ENCODE measurements at places on chromosomes 5 and 9.

DNA sequence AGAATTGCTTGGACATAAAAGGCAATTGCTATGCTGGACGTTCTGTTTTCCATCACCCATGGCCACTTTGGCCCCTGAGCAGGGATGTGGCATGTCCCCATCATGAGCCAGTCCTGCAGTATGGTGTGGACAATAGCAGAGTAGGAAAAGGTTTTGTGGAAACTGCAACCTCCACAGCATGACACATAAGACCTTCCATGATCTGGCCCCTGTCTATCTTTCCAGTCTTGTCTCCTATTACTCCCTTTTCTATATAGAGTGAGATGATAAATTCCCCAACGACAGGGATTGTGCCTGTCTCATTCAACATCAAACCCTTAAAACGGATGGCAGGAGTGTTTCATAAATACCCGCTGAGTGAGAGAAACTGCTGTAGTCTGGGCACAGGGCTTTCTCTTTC lies 174.7 kb upstream of the PTCH1 start:
- DNase-seq, result no peak

GRCh38 chr9:27165068-27165467 lies 56.0 kb downstream of the TEK start:
- no peak for DNase-seq

- no peak for DNase-seq
Observed at GRCh38 chr5:149220750-149221149, 50.9 kb upstream of the AFAP1L1 start.

GRCh38 chr9:24545285-24545684 lies 412 bp downstream of the IZUMO3 start:
- no peak for DNase-seq

GRCh38 chr5:135191084-135191826 lies 157.2 kb upstream of the PITX1 start:
- DNase-seq, result peak; percentile 41

DNA sequence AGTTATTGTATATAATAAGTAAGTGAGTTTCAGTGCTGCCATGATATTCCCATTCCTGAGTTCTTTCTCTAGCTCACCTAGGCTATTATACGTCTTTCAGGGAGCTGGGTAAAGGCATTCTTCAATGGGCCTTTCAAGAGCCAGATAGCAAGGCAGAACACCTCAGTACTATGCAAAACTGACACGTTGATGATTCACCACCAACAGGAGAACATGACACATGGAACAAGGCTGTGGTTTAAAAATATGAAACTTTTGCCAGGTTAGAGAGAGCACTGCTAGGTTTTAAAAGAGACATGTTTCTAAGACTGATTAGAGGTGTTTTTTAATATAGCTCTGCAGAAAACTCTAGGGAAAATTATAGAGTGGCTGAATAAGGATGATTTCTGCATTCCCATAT lies 95.9 kb downstream of the UGCG start:
- DNase-seq, result no peak

DNA sequence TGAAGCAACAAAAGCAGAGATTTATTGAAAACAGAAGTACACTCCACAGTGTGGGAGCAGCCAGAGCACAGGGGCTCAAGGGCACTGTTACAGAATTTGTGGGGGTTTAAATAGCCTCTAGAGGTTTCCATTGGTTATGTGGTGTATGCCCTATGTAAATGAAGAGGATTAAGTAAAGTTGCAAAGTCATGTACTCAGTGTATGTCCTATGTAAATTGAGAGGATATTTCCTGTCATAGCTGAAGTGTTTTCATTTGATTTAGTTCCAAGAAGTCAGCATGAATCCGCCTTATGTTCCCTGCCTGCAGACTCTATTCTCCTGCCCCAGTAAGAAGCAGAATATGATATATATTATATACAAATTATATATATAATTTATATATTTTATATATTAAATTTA lies 966.0 kb upstream of the COX7C start:
- no peak for DNase-seq

DNA sequence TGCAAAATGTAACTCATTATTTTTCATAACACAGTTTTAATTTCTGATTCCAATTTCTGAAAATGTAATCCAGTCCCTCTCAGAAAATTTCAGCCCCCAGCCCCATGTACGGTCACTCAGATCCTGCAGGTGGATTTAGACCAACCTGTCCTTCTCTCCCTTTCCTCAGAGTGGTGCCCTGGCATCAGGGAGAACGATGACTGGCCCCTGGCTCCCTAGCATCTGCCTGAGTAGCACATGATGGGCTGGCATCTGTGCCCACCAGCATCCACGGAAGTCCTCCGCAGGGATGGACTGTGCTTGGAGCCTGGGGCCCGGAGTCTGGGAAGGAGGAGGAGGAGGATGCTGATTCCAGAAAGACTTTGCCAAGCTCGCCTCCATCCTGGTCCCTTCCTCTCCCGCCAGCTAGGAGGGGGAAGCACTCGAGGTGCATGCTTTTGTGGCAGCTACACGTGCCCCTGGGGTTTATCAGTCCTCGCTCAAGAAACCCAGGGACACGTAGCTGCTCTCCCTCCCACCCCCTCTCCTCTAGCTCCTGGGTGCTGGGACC lies 54.4 kb upstream of the RUFY1 start:
- no peak for DNase-seq

DNA sequence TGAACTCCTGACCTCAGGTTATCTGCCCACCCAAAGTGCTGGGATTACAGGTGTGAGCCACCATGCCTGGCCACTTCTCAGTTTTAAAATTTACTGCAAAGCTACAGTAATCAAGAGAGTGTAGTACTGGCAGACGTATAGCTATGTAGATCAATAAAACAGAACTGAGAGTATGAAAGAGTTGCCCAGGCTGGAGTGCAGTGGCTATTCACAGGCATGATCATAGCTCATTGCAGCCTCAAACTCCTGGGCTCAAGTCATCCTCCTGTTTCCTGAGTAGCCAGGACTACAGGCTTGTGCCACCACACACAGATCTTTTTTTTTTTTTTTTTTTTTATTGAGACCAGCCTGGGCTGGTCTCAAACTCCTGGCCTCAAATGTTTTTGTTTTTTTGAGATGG lies 26.5 kb upstream of the NCS1 start:
- DNase-seq, result no peak

DNA sequence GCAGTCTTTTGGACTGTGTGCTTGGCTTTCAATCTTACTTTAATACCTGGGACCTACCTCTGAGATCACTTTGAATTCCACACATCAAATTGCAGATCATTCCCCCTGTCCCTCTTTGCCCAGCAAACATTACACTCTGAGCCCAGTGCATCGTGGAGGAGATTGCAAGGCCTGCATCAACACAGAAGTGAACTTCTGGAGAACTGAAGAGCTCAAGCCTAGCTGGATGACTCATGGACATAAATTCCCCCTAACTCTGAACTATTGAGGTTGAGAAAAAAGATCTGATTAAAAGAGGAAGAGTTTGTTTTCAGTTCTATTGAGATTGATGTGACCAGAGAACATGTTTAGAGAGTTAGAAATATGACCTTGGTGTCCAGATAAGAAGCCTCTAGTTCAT lies 316.0 kb upstream of the DMAC1 start:
- DNase-seq, result no peak

DNA sequence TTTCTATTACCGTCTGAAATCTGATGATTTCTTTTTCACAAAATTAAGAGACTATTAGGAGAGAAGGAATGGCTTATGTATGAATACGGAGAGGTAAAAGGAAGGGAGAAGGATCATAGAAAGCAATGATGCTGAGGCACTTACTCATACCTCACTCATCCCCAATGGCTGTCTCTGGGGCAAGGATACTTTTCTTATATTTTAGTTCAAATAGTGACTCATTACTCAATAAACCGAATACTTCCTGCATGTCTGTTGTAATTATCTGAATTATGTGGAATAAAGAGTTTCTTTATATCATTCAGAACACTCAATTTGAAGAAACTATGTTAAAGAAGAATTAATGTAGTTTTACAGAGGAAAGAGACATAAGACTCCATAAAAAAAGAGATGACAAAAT lies 284.5 kb upstream of the NUDT12 start:
- DNase-seq, result no peak

DNA sequence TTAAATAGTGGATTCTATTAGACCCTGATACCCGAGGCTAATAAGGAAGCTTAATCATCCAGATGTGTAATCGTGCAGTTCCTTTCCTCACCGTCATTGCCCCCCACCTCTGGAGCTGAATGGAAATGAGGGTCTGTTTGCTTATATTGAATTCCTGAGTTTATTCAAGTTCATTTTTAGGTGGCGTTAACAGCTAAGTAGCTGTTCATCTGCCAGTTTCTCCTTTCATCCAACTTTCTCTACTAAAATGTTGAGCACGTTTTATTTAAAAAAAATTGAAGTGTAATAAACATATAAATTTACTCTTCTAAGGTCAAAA lies 291.0 kb downstream of the DOCK8 start:
- no peak for DNase-seq

DNA sequence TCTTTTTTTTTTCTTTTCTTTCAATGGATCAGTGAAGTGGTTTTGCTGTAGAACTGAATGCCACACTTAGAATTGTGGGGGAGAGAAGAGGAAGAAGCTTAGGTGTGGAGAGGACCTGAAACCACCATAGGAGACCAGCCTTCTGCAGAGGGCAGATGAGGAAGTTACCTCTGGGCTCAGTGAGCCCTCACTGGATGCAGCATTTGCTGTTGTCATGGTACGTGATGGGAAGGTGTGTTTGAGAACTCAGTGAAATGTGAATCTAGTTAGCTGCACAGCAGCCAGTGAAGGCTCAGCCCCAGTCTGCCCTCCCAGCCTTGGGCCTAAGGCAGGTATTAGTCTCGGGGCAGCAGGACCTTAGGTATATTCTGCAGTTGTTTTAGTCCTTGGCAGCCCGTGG lies 17.5 kb downstream of the CYFIP2 start:
- no peak for DNase-seq

- no peak for DNase-seq
Observed at GRCh38 chr5:132688536-132689339, 14.9 kb downstream of the IL4 start.

GRCh38 chr5:143113461-143113860 lies 290.0 kb downstream of the NR3C1 start:
- no peak for DNase-seq

DNA sequence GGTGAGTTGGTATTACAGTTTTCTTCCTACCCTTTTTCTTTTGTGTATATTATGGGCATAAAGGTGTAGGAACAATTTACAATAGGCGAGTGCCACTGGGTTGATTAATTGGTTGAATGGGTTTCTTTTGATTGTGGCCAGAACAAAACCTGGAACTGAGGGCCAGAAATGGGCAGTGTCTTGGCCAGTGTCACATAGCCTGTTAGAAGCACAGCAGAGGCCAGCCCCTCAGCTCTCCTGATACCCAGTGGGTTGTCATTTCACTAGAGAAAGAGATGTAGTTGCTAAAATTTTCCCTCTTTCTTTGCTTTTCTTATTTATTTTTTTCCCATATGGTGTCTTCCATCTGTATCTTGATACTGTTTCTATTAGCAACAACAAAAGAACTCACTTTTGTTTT lies 38.8 kb upstream of the SEMA6A start:
- no peak for DNase-seq
